ENCODE measurements at places on chromosomes 1 and 21.
A peak's percentile ranks its signal among the peaks of the same experiment; 100 is the strongest.

GRCh38 chr1:203649999-203650836 lies 23.6 kb downstream of the ATP2B4 start:
- peak; percentile 92 for DNase-seq

- no peak for DNase-seq
These were observed 7.3 kb upstream of the PMVK start for GRCh38 chr1:154943649-154944400.

DNA sequence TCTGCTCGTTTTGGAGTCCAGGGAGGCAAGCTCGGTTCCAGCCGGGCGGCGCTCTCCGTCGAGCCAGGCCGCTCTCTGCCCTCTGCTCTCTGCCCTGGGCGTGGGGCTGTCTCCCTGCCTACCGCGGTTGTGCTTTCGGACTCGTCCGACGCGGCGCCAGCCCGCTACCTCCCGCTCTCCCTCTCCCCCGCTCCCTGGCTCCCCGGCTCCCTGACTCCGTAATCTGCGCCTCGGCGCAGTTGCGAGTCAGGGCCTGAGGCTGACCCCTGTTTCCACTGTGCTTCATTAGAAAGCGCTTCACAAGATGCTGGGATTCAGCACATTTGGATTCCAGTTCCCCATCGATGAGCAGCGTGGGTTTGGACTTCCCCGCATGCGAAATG lies 2.2 kb downstream of the SOX13 start:
- DNase-seq, result no peak

DNA sequence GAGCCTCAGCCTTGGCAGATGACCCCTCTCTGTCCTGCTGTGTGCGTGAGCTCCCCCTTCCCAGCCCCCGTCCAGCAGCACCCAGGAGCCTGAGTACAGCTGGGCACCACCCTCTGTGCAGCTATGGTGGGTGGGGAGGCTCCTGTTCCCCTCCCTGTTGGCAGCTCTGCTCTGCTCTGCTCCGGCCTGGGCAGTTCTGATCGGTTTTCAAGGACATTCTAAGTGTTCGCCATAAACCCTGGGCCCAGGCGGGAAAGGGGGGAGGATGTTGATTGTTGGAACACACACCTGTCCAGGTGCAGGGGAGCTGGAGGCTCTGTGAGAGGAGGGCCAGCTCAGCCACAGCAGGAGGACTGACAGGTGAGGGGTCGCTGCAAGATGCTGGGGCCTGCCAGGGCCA lies at the start of gene CLCNKB:
Gene CLCNKB, plus strand, starts transcription at position 262 of the 400 bp plus-strand sequence. CDS start 711 bp downstream, outside the sequence.
- DNase-seq, result no peak

DNA sequence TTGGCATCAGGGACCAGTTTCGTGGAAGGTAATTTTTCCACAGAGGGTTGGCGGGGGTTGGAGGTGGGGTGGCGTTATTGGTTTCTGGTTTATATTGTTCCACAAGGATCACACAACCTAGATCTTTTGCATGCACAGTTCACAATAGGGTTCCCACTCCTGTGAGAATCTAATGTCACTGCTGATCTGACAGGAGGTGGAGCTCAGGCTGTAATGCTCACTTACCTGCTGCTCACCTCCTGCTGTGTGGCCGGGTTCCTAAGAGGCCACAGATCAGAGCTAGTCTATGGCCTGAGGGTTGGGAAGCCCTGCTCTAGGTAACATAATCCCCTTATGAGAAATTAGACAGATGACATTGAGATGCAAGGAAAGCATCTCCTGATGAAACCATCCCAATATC lies 12.6 kb downstream of the GBP5 start:
- peak; percentile 36 for DNase-seq

DNA sequence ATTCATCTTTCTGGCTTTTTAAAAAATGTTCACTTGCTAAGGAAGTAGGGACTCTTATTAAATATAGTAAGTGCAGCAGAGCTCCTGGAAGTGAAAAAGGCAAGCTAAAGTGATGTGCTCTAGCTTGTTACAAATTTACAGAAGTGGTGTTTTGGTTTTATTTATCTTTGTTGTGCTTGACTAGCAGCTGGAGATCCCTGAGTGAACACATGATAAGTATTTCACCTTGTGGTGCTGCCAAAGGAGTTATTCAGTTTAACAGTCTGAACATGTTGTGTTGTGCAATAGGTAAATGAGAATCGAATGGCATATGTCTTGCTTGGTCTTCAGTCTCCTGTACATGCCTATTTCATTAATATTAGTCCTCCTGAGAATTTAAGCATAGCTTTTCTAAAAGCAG lies 315.7 kb downstream of the TPR start:
- no peak for DNase-seq

GRCh38 chr1:240831191-240831631 lies 219.3 kb upstream of the GREM2 start:
- no peak for DNase-seq

DNA sequence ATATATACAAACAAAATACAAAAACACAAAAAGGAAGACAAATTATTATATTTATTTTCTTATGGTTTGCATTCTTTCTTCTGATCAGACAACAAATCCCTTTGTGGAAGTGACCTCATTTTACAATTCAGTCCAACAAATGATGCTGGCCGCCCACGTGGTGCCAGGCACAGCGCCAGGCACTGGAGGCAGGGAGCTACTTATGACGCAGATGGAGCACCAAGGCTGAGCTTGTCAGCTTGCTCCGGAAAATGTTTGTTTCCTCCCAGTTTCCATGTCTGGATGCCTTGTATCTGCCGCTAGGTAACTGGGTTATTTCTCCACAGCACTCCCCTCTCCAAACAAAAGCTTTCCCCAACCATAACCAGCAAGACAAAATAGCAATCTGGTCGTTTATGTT lies 30.7 kb upstream of the CD34 start:
- no peak for DNase-seq

Data from spleen (tissue), 13 donors.